ENCODE measurements at places on chromosomes 3 and 15. TPM values are rescaled to one million over a fixed set of nuclear protein-coding genes. Genes with fewer than 3 reads are reported as not detected.
A peak's percentile ranks its signal among the peaks of the same experiment; 100 is the strongest.

GOLGA8T gene
- not detected for total RNA-seq

MAP6D1 gene
- 1.4 TPM for total RNA-seq

TOPAZ1 gene
- total RNA-seq, result not detected

ACOX2 gene
- total RNA-seq, result not detected

SYNM gene
- 2.8 TPM for total RNA-seq

CCDC174 gene
- 33.9 TPM for total RNA-seq

SLC7A14 gene
- not detected for total RNA-seq

CCNB2 gene
- 65.9 TPM for total RNA-seq

DNA sequence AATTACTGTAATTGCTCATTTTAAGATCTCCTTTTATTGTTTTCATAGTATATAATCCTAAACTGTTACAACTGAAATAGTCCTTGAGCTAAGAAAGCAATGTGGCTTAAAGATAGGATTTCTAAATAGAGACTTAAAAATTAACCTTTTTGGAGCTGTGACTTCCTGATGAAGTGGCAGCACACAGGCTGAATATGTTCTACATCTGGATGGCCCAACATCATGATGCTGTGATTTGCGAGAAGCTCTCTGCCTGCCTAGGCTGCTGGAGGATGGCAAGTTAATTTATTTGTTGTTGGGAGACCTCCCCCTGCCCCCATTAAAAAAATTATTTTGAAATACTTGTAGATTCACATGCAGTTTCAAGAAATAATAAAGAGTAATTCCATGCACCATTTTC, 134.5 kb downstream of the IGF1R start:
- no peak for DNase-seq

DNA sequence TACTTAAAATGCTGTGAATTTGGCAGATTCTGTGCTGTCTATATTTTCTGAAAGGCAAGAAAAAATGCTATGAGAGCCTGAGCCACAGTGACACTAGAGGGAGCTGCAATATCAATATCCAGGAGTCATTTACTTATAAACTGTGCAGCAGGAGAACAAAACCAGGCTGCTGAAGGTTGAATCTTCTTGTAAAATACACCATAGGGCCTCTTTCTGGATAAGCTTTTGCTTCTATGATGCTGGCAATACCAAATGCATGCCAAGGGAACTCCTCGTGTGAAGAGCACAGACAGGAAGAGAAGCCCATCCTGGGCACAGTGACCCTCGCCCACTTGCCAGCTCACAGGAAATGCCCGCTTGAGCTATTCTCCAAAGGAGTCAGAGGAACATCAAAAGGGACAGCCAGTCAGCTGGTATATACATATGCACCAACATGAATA, 48.0 kb upstream of the TSPAN3 start:
- peak; percentile 24 for DNase-seq

GRCh38 chr15:86894269-86894668, 814.6 kb downstream of the AGBL1 start:
- no peak for DNase-seq

GRCh38 chr3:77071364-77071763, 31.5 kb downstream of the ROBO2 start:
- DNase-seq, result no peak

- DNase-seq, result peak; percentile 81
Measured at GRCh38 chr15:55279746-55280351, 9.8 kb downstream of the RAB27A start.

GRCh38 chr3:105555206-105555605, 188.5 kb downstream of the ALCAM start:
- DNase-seq, result no peak

DNA sequence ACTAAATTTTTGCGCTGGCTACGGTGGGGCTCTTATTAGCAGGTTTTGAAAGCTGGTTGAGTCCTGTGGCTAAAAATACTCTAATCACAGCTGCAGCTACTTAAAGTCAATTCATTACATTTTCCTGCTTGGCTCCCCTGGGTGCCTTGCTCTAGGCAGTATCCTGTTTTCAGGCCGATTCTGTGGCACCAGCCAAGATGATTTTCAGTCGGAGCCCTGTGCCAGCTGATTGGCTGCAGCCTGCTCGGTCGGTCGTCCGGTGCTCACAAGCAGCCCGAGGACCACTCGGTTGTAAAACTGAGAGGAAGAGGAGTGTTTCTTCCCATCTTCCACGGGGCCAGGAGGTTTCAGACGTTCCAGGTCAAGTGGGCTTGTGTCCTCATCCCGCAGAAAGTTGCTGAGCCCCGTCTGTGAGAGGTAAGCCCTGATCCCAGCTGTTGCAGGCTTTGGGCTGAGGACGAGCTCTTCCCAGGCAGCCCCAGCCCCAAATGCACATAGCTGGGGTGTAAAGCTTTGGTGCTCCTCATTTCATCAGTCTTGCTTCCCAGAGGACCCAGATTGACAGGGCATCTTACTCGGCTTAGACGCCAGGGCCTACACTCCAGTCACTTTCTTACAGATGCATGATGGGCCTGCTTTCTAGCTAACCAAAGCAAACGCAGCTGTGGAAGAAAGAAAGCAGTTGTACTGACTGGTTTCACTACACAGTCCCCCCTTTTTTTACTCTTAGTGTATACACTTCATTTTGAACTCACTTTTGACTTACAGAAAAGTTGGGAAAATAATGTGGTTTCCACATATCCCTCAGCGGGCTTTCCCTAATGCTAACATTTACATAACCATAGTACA, 15.9 kb downstream of the LYSMD4 start:
- DNase-seq, result no peak

GRCh38 chr3:151156618-151157216, 46.3 kb downstream of the GPR171 start:
- DNase-seq, result peak; percentile 48

DNA sequence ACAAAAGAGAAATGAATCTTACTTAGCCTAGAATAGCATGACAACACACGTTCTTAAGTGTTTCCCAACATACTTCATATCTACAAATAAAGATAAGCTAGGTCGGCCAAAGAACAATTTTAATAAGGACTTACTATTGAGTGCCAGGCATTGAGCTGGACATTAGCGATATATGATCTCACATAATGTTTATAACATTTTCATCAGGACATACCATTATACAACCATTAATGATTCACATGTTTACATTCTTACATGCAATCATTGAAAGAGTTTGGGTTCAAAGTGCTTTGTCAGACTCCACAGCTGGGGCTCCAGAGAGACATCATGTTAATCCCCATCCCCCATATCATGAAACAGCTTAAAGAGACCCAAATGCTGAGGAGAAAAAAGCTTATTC, 189.0 kb downstream of the STT3B start:
- no peak for DNase-seq

- DNase-seq, result no peak
Measured at GRCh38 chr15:51588966-51589365, 33.6 kb downstream of the DMXL2 start.

DNA sequence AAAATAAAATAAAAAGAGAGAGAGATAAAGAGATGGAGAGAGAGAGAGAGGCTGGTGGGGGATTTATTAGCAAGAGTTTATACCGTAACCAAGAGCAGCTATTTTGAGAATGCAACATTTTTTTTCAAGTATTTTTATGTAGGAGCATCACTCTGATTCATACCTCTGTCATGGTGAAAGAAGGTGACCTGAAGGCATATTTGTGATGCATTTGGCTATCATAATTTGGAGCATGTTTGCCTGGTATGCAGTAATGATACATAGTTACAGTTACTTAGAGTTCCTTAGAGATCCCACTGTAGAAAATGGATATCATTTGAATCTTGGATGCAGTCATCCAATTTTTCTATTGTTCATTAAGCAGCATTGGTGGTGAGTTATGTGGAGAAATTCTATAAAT, 1472.4 kb downstream of the SI start:
- DNase-seq, result no peak

DNA sequence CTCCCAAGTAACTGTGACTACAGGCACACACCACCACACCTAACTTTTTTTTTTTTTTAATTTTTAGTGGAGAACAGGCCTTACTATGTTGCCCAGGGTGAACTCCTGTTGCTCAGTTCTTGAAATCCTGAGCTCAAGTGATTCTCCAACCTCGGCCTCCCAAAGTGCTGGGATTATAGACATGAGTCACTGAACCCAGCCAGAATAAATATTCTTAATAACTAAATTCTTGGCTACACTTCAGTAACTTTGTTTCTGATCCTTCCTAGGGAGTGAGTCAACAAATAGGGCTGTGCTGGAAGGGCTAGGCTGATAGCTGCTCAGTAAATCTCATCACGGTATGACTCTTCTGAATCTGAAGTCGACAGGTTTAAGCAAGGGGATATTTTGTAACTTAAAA, 56.6 kb downstream of the P3H2 start:
- no peak for DNase-seq

DNA sequence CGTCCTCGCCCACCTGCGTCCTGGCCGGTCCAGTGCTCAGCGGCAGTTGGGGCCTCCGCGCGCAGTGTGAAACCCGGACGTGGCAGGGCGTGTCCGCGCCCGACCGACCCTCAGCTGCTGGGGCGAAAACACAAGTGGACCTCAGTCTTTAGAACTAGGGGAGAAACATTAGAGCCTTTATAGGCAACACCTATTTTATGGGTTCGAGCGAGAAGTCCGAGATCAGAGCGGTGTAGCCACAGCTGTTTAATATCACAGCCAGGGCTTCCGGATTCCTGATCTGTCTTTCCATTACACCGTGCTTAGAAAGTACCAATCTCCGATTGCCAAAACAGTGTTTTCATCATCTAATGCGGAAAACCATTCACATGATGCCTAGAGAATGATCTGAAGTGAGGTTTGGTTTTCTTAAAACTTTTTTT, 506 bp downstream of the RAD51 start:
- peak; percentile 51 for DNase-seq

- DNase-seq, result no peak
Measured at GRCh38 chr3:72344647-72345046, 503.6 kb downstream of the SHQ1 start.

DNA sequence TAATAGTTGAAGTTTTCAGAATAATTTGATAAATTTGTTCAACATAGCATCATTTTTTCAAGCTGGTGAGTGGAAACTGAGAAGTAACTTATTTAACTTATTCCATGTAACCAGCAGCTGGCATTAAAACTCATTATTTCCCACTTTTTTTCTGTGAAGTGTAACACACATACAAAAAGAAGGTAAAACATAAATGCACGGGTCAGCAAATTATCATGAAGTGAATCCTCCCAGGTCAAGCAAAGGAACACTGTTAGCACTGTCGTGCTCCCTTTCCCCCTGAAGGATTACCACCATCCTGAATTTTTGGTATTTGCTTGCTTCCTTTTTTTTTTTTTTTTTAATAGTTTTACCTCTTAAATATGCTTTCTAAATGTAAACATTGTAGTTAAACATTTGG, 77.6 kb upstream of the LRRFIP2 start:
- DNase-seq, result no peak

- no peak for DNase-seq
Measured at GRCh38 chr3:128473180-128473519, 6.5 kb upstream of the DNAJB8 start.

DNA sequence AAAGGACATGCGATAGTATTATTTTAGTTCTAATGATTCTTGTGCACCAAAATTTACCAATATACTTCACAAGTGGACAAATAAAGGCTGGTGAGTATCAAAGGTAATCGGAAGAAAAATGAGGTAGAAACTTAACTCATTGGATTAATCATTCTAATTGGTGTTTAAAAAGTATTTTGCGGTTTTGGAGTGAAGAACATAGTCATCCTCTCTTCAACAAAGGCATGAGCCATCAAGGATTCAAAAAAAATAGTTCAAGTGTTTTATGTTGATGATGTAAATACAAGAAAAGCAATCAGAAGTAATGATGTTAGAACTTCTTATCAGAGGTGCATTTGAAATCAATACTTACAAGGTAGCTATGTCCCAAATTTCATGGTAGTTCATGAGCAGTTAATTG, 221.5 kb downstream of the P3H2 start:
- no peak for DNase-seq

DNA sequence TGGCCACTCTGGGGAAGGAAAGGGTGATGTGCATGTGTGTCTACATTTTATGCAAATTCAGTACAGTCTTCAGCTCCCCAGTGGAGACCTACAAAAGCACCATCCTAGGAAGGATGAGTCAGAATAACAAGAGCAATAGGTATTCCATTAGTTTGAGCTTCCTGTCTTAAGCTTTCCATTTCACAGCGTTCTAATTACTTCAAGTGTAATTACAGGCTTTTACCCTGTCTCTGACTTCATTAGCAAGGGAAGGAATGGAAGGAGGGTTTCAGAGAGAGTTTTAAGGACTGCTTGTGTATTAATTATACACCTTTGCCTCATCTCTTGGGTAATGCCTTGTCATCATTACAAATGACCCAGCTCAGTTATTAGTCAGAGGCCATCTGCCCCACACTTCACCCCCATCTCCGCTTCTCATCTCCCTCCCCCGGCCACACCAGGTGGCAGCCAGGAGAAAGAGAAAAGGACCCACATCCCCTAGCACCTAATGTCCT, 202.8 kb upstream of the MRPL3 start:
- no peak for DNase-seq

- no peak for DNase-seq
Measured at GRCh38 chr3:26621906-26622620, 509 bp upstream of the LRRC3B start.

DNA sequence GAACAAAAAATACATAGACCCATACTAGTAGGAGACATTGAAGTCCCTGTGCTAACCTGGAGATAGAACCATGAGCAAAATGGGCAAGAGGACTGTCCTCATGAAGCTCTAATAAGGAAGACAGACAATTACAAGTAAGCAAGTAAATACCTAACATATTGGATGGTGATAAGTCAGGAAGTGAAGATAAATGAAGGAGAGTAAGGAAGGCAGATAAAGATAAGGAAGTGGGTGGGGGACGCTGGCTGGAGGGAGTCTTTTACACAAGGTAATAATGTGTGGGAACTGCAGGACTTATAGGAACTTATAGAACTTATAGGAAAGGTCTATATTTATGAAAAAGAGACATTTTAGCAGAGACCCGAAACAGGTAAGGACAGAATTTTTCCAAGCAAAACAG, 148.9 kb upstream of the ABI3BP start:
- no peak for DNase-seq

- no peak for DNase-seq
Measured at GRCh38 chr3:33798113-33798417, 365 bp upstream of the PDCD6IP start.

GRCh38 chr15:52551762-52552161, 17.1 kb downstream of the ARPP19 start:
- DNase-seq, result no peak

- DNase-seq, result no peak
Measured at GRCh38 chr15:37425541-37425940, 325.2 kb upstream of the MEIS2 start.

DNA sequence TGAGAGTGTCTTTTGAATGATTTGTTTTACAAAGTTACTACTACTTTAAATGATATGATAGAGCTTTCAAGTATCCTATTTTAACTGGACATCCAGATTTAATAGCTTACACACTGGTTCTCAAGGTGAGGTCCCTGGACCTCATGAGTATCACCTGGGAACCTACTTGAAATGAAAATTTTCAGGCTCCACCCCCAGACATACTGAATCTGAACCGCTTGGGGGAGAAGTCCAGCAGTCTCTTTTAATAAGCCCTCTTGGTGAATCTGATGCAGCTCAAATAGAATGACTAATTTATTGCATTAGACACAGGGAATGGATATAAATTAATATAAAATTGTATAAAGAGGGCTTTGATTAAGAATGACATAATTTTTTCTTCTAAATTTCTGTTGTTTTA, 29.4 kb upstream of the SLITRK3 start:
- DNase-seq, result no peak

GRCh38 chr3:133836497-133837158, 31.0 kb downstream of the SRPRB start:
- DNase-seq, result no peak

Data from activated T-cell treated with anti-CD3 and anti-CD28 coated beads, Interleukin-2, amount 50 U/mL, for 72 hours (primary cell).